ENCODE measurements at places on chromosomes 1 and 21.

GRCh38 chr1:17170571-17170970 is 34.4 kb upstream of the PADI1 start:
- DNase-seq = no peak

GRCh38 chr21:8991968-8992621 is 1529.3 kb upstream of the TPTE start:
- no peak for DNase-seq

GRCh38 chr21:39452207-39452969 is 618 bp downstream of the SH3BGR start:
- no peak for DNase-seq

DNA sequence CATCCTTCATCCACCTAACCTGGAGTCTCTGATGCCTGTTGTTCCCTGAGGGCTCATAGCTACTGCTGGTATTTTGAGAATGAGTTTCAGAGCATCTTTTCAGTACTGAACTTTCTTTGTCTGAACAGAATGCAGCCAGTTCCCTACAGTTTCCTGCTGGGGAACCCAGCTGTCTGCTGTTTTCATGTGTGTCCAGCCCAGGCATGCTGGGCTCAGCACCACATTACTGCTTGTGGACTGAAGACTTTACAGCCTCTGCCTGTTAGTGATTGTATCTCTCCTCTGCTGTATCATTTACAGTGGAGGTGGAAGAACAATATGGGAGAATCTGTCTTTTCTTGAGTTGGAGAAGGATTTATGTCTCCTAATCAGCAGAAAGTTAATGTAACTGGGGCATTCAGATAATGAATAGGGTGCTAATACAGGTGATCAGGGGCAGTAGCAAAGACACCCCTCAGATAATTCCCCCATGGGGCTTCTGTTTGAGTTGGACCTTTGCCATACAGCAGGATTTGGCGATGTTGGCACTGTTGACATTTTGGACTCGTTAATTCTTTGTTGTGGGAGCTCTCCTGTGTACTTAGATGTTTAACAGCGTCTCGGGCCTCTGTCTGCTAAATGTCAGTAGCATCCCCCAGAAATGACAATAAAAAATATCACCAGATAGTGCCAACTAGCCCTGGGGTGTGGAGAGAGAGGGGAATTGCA is 207.7 kb downstream of the HHAT start:
- DNase-seq = no peak

DNA sequence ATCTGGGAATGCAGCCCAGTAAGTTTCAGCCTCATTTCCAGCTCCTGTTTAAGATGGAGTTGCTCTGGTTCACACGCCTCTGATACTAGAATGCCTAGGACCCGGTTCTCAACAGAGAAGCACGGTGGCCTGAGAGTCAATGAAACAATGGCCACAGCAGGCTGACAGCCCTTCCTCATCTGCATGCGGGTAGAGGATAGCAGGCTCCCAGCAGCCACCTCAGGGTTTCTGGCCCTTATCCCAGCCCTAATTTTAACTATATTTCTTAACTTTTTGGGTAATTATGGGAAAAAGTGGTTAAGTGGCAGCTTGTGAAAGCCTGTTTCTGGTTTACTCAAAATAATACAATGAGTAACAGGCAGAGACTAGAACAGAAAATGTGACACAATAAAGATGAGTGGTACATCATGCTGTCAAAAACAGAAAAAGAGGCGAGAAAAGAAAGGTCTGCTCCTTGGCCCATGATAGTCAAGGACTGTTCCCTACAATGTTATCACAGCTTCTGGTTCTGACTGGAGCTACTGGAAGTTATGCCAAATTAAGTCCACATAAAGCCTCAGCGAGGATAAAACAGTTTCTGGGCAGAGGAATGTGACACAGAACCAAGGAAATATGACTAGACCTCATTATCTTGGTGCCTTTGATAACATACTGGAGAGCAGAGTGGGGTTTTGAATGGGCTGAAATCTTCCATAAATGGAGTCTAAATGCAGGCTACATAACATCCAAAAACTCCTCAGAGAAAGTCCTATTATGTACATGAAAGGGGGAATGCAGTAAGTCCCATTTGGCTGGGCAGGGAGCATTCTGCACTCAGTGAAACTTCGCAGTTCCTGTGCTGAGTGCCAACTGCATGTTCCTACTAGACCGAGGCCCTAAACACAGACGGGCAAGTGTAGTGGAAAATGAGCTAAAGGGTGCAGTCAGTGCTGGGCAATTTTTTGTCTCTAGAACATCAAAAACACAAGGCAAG is 92.1 kb downstream of the NIBAN1 start:
- no peak for DNase-seq

DNA sequence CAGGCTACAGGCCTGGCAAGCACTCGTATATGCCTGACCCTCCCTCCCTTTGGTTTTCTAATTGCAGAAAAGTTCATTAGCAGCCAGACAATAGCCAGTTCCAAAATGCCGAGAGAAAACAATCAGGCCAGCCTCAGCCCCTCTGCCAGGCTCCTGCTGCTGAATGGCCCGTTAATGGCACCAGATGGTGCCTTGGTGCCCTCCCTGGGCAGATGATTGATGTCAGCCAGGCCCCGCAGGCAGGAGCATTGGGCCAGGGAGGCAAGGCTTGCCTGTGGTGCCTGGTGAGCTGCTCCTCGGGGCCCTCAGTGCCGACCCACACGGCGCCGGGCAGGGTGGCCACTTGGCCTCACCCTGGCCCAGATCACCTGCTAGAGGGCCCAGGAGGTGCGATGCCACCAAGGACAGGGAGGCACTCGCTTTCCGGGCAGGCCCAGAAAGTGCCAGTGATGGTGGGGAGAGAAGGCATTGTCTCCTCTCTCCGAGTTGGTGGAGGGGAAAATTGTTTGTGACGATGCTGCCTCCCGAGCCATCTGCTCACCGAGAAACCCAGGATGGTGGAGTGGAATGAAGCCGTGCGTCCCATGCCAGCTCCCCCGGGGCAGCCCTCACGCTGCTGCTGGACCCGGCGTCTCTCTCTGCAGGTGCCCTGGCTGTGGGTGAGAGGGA is 28.1 kb downstream of the QSOX1 start:
- DNase-seq = no peak

DNA sequence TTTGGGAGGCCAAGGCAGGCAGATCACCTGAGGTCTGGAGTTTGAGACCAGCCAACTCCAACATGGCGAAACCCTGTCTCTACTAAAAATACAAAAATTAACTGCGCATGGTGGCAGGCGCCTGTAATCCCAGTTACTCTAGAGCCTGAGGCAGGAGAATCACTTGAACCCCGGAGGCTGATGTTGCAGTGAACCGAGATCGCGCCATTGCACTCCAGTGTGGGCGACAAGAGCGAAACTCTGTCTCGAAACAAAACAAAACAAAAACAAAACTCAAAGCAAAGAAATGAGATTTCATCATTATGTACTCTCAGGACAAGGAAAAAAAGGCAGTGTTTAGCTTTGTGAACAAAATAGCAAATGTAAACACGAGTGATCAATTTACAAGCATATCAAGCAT is 61.0 kb downstream of the LAMC2 start:
- DNase-seq = no peak

GRCh38 chr1:218698141-218698540 is 353.0 kb downstream of the TGFB2 start:
- DNase-seq = no peak

DNA sequence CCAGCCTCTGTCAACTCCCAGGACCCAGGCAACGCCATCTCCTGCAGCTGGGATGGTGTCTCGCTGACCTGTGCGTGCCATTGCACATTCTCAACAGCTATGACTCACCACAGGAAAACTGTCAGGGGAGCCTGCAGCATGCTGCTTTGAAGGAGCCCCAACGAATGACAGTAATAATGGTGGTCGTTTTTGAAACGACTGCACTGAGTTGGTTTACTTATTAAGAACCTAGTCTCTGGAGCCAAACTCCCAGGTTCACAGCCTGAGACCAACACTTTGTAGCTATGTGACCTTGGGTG is 21.6 kb downstream of the TCEA3 start:
- DNase-seq = no peak

DNA sequence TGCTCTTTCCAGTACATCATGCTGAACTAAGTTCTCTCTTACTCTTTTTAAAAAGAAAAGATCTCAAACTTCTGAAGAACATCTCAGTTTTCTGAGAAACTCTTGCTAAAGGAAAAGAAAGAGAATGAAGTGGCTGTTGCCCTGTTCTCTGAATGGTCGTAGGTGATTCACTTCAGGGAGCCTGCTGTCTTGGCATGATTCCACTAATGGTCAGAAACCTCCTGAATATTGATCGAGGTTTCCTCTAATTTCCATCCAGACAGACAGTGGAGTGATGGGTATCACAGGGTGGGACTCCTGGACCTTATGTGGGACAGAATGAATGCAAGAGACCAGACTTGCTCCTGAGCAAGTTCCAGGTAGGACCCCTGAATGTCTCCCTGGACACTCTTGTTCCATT is 2.5 kb downstream of the FCRL2 start:
- DNase-seq = no peak

GRCh38 chr1:216457356-216457755 is 34.1 kb upstream of the USH2A start:
- no peak for DNase-seq
